ENCODE measurements at places on chromosomes 4 and X.
A peak's percentile ranks its signal among the peaks of the same experiment; 100 is the strongest.

DNA sequence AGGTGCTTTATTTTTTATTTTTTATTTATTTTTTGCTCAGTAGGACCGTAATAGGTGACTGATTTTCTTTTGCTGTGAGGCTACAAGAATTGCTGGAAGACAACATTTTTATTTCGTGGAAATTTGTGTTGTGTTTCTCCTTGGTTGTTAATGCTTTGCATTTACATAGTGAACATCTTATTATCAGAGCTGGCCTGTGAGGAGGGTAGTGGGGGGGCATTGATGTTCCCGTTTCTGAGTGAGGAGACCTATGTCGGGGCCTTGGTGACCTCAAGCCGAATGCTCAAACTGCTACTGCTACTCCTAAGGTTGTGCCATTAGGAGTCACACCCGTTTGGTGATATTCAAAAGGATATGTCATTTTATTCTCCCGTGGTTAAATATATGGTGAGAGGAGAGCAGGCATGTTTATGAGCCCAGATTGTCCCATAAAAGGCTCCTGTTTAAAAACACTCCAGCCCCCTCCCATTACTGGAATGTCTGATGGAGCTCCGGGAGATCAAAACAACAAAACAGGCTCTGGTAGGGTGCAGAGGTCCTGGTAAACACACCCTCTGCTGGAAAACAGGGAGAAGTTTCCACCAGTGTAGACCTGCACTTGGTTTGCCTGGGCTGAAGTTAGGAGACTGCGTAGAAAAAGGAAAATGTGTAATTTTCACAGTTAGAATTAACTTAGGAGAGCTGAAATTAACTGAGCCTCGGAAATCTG is 5.6 kb downstream of the PDGFRA start:
- no peak for DNase-seq

DNA sequence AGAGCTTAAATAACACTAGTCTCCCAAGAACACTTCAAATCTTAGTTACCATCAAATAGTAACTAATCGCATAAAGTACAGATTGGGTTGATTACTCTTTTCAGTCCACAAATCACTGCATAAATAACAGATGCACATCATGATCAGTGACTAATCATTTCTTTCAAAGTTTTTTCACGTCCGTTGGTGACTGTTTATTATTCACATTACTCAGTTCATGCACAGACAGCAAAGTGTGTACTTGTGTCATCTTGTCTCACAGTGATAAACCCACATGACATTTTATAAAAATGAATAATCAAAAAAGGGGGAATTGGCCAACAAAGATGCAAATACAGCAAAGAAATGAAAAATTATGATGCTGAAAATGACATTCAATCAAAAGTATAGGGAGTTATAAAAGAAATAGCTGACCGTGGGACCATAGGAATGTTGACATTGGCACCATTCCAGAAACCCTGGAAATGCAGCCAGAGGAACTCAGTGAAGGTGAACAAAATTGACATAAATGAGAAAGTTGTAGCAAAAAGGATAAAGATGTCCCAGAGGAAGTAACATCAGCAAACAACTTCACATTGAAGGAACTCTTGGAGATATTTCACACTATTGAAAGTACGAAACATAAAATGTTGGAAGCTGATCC is 161.5 kb downstream of the SOX3 start:
- no peak for DNase-seq

DNA sequence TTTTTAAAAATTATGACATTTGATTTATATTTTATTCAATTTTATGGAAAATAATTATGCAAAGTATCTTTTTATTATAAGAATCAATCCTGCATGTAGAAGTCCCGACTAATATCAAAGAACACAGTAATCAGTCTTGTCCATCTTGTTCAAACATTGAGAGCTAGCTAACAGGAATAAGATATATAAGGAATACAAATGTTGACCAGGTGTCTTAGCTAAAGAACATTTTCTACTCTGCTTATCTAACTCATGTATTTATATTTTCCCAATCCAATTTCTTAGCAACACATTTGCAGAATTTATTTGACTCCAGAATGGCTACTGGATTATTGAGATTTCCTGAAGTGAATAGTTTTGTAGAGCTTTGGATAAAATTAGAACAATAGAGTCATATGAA is 61.5 kb upstream of the NR3C2 start:
- DNase-seq = no peak

GRCh38 chr4:5884796-5885195 is 8.1 kb downstream of the CRMP1 start:
- DNase-seq = no peak

GRCh38 chr4:113112338-113112978 is 63.0 kb downstream of the ANK2 start:
- DNase-seq = no peak

- peak; percentile 85 for DNase-seq
Measured at GRCh38 chrX:33434256-33435092, 223.1 kb upstream of the DMD start.

GRCh38 chr4:94671113-94671512 is 86.6 kb upstream of the BMPR1B start:
- DNase-seq = no peak

DNA sequence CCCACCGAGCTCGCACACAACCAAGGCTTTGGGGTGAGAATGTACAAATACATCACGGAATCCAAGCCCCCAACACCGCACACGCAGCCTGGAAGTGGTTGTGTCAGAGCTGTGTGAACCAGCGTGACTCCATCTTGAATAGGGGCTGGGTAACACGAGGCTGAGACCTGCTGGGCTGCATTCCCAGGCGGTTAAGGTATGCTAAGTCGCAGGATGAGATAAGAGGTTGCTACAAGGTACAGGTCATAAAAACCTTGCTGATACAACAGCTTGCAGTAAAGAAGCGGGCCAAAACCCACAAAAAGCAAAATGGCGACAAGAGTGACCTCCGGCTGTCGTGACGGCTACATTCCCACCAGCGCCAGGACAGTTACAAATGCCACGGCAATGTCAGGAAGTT is 258.4 kb downstream of the DHRSX start:
- no peak for DNase-seq

- no peak for DNase-seq
Measured at GRCh38 chrX:41384051-41384705, 50.2 kb downstream of the DDX3X start.

- no peak for DNase-seq
Measured at GRCh38 chrX:16137416-16138107, 14.2 kb downstream of the GRPR start.

DNA sequence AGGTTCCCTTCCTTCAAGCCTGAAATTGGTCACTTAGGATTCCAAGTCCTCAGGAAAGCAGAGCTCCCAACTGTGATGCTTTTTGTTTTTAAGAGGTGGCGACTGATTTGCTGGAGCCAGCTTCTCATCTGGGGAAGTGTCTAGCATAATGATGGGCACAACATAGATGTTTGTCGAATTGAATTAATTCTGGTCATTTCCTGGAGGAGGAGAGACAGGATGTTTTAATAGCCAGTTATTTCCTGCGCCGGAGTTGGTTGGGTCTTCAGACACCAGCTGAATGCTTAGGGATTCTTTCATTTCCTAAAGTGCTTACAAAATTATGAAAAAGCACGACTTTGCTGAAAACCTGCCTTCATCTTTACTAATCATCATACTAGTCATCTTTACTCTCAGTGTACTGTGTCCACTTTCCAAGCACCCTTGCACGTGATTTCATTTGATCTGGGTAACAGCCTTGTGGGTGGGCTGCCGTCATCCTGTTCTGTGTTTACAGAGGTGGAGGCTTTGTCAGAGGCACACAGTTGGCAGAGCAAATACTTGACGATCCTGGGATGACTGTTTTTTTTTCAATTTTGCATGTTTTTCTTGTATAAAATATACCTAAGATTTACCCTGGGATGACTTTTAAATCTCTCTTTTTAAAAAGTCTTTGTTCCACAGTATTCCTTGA is 49.5 kb downstream of the RGS12 start:
- no peak for DNase-seq

- DNase-seq = no peak
Measured at GRCh38 chr4:36786519-36786918, 458.0 kb upstream of the NWD2 start.

GRCh38 chr4:43316813-43317212 is 424.3 kb downstream of the GRXCR1 start:
- no peak for DNase-seq

DNA sequence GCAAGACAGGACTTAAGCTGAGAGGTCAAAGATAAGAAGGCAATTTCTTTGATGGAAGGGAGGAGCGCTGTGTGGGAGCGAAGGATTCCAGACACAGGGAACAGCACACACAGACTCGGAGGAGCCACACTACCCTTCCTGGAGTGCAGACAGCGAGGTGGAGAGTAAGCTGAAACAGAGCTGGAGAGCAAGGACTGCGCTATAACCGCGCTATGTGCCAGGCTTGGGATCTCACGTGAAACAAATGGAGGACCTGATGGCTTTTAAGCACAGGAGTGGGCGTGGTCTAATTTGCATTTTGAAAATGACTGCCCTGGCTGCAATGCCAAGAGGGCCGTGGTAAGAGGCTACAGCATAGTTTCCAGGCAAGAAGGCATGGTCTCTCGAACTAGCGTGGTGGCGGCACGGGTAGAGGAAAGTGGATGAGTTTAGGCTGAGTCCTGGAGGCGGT is 113.9 kb upstream of the SORBS2 start:
- no peak for DNase-seq

- no peak for DNase-seq
Measured at GRCh38 chr4:38367642-38368174, 296.3 kb upstream of the KLF3 start.

GRCh38 chrX:137032841-137033773 is 688 bp downstream of the GPR101 start:
- no peak for DNase-seq
